ENCODE measurements at places on chromosomes 12 and 14.

- DNase-seq = no peak
Observed at GRCh38 chr14:61048640-61049039, 67.6 kb downstream of the SLC38A6 start.

- DNase-seq = no peak
Observed at GRCh38 chr14:99268810-99269707, 2.9 kb downstream of the BCL11B start.

DNA sequence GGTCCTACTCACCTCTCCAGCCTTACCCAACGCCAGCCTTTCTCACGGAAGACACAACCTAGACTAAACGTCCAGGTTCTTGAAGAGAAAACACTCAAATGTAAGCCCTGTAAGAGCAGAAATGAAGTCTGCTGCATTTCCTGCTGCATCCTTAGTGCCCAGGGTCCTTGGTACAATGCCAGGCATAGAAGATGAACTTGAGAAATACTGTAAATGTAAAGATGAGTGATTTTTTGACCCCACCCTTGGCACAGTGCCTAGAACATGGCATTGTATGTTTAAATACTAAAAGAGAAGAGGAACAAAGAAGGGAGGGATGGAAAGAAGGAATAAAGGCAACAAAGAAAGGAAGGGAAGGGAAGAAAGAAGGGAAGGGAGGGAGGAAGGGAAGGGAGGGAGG, 514.6 kb downstream of the MED13L start:
- DNase-seq = no peak

DNA sequence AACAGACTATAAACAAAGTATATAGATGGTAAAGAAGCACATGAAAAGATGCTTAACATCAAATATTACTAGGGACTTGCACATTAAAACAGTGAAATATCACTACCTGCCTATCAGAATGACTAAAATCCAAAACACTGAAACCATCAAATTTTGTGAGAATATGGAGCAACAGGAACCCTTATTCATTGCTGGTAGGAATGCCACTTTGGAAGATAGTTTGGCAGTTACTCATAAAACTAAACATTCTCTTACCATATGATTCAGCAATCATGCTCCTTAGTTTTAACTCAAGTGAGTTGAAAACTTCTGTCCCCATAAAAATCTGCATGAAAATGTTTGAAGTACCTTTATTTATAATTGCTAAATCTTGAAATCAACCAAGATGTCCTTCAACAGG, 297.6 kb downstream of the DAD1 start:
- no peak for DNase-seq

DNA sequence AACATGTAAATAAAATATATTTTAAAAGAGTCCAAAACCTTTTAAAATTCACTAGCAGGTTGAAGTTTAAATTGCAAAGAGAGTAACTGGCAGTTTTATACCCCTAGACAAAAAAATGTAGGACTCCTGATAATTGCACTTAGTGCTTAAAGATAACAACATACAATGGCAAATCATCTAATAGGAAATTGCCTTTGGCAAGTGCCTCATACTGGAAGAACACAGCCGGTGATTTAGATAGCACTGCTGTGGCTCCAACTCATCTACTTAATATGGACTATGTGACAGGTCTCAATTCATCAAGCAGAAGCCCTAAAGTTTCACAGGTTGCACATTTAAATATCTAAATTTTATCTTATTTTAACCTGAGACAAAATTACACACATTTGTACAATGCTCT, 13.4 kb downstream of the C12orf50 start:
- no peak for DNase-seq

DNA sequence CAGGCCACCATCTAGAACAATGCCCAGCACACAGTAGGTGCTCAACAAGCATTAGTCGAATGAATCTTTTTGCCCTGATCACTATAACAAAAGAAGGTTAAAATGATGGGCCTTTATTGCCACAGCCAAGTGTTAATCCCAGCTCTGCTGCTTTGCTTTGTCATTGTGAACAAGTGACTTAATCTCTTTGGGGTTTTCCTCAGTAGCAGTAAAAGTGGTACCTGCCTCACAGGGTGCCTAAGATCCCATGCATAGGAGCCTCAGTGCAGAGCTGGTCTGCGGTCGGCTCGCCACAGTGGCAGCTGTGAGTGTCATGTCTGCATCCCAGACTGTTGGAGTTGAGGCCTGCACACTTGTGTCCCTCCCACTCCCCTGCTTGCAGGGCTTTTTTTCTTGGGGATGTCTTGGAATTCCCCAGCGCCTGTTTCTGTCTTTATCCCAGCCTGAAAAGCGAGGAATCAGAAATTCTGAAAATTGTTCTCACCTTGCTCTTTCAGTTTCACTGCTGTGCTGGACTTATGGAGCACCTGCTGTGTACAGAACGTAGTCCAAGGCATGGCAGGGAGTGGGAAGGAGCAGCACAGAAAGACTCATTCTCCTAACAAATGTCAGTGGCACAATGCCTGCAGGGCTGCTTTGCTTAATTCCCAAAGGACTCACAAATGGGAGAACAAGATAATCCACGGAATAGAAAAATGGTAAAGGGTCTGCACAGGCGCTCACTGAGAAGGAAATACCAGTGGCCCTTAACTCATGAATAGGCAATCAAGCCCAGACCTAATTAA, 90.8 kb downstream of the EML1 start:
- no peak for DNase-seq

DNA sequence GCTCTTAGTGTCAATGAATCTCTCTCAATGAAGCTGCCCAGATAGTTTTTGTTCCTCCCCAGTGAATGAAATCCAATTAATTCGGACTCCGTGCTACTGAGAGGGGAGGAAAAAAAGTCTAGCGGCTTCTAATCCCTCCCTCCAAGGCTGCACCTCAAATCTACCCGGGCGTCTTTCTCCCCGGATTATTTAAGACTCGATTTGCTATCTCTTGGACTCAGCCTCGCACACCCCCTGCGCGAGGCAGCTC, 134 bp downstream of the DUSP6 start:
- DNase-seq = no peak

DNA sequence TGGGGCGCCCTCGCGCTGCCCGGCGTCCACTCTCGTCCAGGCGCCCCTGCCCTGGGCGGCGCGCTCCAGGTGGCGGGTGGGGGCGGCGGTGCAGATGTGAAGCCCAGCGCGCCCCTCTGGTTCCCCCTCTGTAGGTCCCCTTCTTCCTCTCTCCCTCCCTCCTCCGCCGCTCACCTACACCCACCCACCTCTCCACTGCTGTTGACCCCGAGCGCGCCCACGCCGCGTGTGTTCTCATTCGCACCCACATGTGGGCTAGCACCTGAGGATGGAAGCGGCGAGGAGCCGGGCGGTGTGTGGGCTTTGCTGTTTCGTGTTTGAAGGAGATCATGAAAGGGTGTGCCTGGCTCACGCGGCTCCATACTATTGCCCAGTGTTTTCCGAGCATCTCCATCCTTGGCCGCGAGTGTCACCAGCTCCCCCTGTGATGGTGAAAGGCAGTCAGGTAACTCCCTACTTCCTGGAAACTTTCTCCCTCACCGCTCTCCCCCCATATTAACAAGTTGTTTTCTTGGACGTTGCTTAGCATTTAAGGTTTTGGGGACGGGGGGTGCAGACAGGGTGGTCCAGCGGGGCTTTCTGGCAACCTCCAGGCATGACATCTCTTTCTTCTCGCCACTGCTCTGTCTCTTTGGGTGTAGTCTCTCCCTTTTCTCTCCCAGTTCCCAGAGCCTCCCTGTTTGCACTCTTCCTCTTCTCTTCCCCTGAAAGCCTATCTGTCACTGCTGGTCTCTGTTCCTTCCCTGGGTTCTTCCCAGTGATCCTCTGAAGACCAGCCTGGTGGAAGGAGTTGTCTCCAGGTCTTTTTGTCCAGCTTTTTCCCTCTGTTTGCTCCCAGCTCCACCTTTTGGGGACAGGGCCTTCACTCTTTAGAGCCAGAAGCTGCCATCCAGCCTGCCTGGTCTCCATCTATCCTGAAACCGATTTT, 1.6 kb downstream of the CACNA1C start:
- DNase-seq = no peak

DNA sequence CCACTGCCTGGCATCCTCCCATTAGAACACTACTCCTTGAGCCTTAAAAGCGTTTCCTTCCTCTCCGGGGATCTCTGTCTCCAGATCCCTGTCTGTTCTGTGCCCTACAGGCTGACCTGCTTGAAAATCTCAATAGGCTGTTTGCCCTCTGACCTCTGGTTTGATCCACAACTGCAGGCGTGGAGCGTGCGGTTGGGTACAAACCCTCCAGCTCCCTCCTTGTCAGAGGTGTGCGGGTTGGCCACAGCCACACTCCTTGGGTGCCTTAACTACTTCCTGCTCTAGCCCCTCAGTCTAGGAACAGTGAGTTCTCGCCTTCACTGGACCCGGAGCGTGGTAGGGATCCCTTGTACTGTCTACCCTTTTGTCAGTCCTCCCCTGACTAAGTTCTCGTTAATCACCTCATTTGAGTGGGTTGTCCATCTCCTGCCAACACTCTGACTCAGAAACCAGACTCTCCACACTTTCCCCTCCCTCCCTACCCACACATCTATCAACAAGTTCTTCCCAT, 33.1 kb downstream of the CMKLR1 start:
- no peak for DNase-seq

GRCh38 chr14:19800282-19801117, 3.1 kb upstream of the OR4N2 start:
- no peak for DNase-seq

GRCh38 chr12:129145381-129145780, 292.1 kb downstream of the GLT1D1 start:
- DNase-seq = no peak

- peak; percentile 60 for DNase-seq
Observed at GRCh38 chr12:45878630-45879255, 111.6 kb downstream of the SCAF11 start.

- no peak for DNase-seq
Observed at GRCh38 chr12:98767248-98767647, 122.2 kb downstream of the APAF1 start.

DNA sequence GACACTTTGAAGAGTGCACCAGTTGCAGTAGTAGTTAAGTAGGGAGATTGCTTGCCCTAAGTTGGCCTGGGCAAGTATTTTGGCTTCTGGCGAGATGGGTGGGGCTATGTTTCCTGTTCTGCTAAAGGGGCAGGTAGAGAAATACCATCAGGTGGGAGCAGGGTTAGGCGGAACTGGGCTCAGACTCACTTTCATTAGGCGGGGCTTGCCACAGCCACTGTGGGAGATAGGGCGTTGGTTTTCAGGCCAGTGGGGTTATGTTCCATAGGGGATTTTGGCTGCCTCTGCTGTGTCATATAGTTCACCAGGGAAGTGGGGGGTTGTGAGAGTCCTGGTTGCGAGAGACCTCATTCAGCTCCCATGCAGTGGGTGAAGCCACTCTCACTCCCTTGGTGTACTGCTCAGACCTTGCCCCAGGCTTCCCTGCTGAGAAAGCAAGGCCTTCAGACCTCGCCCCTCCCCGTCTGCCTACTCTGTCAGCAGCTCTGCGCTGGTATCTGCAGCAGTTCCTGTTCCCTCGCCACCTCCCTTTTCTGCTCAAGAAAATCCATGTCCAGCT, 43.3 kb downstream of the AEBP2 start:
- DNase-seq = peak; percentile 61

GRCh38 chr12:115451780-115452736, 768.1 kb upstream of the TBX3 start:
- DNase-seq = no peak

DNA sequence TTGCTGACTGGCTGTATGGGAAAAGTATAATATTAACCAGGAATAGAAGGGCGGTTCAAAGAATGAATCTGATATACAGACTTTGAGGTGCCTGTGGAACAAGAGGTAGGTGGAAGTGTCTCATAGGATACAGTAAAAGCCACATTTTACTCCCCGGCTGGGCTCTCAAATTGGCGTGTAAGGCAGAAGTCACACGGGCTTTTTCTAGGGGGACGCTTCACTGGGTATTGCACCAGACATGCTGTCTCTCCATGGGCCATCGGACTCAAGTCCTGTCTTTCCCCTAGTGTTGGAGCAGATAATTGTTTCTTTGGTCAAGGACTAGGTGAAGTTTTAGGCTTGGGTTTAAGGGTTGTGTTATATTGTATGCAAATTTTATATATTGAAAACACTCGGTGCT, 9.1 kb downstream of the TMCC3 start:
- no peak for DNase-seq

GRCh38 chr12:115337693-115338543, 653.9 kb upstream of the TBX3 start:
- DNase-seq = no peak

- DNase-seq = no peak
Observed at GRCh38 chr12:93101367-93101766, 172.3 kb upstream of the EEA1 start.

GRCh38 chr14:33810308-33810707, 140.6 kb downstream of the EGLN3 start:
- no peak for DNase-seq

DNA sequence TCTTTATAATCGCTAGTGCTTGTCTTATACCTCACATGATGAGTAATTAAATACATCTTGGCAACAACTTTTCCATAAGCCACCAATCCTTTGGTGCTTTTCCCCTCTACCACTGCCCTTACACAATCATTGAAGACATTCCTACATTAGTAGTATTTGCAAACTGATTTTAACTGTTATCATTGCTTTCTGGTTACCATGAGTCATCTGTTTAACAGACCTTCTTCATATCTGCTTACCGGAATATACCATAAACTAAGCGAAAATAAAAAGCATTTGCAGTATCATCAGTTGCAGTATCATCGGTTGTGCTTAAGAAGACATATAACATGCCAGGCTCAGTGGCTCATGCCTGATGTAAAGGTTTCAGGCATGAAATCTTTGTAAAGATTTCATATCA, 54.8 kb upstream of the PLEKHA5 start:
- no peak for DNase-seq

GRCh38 chr12:74660442-74660841, 122.8 kb downstream of the ATXN7L3B start:
- no peak for DNase-seq

DNA sequence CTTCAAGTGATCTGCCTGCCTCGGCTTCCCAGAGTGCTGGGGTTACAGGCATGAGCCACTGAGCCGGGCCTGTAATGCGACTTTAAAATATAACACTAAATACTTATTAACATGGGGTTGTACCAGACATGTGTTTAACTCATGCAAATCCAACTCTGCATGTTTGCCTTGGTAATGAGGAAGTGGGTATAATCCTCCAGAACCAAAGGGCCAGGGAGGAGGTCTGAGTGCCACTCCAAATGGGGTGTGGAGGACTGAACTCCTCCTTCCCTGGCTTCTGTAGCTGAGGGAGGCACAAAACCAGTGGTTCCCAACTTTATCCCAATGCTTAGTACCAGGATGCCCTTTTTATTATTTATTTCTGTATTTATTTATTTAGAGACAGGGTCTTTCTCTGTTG, 61.6 kb upstream of the MED13L start:
- DNase-seq = no peak
